ENCODE measurements at places on chromosomes 5 and 9.

DNA sequence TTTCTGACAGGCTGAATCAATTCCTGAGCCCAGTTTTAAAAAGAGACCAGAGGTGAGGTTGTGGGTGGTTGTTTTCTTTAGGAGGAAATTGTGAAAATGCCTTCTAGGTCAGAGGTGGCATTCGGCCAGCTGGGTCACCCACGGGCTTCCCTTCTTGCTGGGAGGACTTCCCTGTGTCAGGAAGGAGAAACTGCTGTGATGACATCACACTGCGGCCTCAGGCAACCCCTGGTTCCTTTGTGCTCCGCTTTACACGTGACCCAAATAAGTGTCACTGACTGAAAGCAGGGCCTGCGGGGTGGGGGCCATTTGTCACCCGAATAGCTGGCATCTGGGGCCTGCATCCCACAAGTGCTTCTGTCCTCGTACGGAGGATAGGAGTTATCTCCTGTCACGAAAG is 39.7 kb downstream of the FABP6 start:
- peak; percentile 9 for DNase-seq

DNA sequence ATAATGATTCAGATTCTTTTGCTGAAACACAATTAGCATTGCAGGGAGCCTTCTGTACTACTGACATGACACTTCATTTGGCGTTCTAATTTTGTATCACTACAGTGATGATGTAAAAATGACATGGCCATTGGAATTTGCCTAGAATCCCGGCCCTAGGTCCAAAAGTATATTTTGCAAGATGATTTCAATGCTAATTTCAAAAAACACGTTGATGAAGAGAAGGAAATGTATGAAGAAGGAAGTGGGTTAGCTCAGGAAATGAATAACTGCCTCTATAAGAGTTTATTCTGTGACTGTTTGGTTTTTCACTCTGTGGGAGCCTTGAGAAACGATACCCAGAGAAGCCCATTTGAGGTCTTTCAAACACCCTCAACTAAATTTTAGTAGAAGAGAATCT is 59.3 kb downstream of the OSTF1 start:
- no peak for DNase-seq

- DNase-seq, result no peak
Observed at GRCh38 chr9:121655231-121655755, 3.9 kb downstream of the DAB2IP start.

- no peak for DNase-seq
Observed at GRCh38 chr5:149154650-149155049, 13.4 kb downstream of the ABLIM3 start.

- no peak for DNase-seq
Observed at GRCh38 chr5:173753307-173754168, 134.6 kb upstream of the CPEB4 start.

GRCh38 chr9:83209188-83209731 is 146.3 kb upstream of the RASEF start:
- DNase-seq, result no peak

GRCh38 chr5:26622947-26623346 is 415.4 kb downstream of the CDH9 start:
- DNase-seq, result no peak

DNA sequence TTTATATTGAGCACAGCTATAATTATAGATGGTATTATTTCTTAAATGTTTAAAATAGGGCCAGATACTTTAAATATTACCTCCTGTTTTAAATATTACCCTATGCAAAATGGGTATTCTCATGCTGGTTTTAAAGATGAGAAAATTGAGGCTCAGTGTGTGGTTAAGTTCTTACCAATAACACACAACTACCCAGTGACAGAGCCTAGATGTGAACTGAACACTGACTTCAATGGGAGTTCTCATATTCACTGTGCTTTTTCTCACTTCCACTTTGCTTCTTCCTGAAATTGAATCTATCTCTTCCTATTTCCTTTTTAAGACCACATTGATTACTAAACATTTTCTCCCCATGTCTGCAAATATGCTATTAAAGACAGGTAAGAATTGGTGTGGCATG is 135.8 kb upstream of the TUSC1 start:
- no peak for DNase-seq

GRCh38 chr5:150109921-150110320 is 23.6 kb upstream of the CSF1R start:
- DNase-seq, result no peak

- no peak for DNase-seq
Observed at GRCh38 chr5:118326481-118327045, 661.8 kb downstream of the DTWD2 start.

- DNase-seq, result no peak
Observed at GRCh38 chr5:111122398-111122797, 30.2 kb downstream of the WDR36 start.

Data from stimulated activated CD8-positive, alpha-beta memory T cell treated with anti-CD3 and anti-CD28 coated beads, Interleukin-4, amount 100 ng/mL, for 1 hour (primary cell).